ENCODE measurements at places on chromosomes 16 and 17. TPM values are rescaled to one million over a fixed set of nuclear protein-coding genes. Genes with fewer than 3 reads are reported as not detected.

The KIF2B gene
- total RNA-seq = not detected

The MYH8 gene
- not detected for total RNA-seq

The SERPINF2 gene
- total RNA-seq = 0.37 TPM

The PPM1E gene
- total RNA-seq = 4.2 TPM

The TBC1D3H gene
- not detected for total RNA-seq

The MYOCD gene
- total RNA-seq = not detected

The RNF157 gene
- total RNA-seq = 33.9 TPM
